ENCODE measurements at places on chromosomes 6 and 20.

DNA sequence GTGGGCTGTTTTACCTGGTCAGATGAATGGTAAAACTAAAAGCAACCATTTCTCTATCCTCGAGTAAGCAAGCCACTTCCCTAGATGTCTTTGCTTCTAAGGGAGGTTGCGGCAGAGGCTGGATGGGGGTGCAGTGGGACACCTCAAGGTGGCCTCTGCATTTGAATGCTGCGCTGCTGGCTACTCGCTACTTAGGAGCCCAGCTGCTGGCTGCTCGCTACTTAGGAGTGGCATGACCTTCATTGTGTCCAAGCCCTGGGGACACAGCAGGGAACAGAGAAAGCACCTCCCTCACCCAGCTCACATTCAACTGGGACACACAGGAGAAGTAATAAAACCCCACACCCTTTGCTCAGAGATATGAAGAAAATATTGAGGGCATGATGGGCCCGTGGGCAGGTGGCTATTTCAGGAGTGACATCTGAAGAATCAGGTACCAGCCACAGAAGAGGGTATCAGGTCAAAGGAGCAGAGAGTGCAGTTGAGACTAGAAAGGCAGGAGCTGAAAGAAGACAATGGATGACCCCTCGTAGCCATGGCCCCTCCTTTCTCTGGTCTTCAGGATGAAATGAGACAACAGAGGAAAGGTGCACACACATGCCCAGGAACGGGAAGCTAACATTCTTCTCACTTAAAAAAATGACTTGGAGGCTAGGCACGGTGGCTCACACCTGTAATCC lies 149.4 kb downstream of the ZMYND8 start:
- no peak for DNase-seq

DNA sequence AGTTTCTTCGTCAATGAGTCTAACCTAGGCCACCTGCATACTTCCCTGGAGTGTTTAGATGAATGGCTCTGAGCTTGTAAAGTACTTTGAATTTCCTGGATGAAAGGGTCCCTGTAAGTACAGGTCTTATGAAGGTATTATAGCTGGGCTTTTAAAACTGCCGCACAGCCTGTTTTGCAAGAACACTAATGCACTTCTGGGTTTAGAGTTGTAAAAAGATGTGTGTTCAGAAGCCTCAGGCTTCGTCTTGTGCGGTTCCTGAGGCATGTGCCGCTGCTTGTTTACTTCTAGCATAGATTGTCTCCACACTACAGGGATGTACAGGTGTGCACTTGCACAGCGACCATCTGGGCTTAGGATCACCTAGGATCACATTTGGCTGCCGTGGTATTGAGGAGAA lies 324.5 kb downstream of the SOX4 start:
- no peak for DNase-seq

DNA sequence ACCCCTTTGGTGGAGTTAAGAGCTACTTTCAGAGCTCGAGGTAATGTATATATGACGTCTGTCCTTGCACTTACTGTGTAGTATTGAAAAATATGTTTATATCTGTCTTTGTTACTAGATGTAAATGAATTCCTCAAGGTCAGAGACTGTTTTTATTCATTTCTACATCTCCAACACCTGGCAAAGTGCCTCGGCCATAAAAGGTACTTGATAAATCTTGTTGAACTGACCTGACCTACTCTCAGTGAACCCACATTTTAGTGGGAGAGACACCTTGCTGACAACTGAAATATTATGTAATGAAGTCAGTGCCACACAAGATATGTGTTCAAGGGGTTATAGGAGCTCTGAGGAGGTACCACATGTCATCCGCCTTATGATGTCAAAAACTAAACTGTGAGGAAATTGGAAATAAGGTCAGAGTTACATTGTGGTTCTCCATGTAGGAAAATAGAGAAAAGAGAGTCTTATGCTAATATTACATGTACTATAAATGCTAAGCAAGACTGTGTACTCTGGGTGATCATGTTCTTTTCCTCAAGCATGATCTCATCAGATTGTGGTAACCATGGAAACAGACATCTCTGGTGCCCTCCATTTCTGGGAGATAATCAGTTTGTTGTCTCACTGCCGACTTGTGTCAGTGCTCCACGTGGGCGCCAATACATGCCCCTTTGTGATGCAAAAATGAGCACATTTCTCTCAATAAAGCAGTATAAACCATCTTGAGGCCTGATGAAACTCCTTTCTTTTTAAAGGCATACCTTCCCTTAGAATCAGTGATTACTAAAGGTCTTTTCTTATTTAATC lies 5.7 kb upstream of the TMEM30A start:
- no peak for DNase-seq

DNA sequence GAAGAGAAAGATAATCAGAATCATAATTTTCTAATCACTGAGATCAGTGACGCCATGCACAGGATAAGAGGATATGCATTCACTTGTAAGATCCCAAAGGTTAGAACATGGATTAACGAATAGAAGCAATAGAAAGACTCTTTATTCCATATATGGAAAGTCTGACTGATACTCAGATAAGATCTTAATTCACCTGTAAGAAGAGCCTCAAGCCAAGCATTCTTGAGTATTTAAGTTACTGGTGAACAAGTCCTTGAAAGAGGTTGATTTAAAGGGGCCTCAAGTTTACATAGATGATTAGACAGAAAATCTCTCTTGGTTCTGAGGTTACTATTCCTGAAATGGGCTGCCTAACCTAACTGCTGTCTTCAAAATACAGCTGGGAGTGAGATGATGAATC lies 53.8 kb upstream of the MTRF1L start:
- DNase-seq, result no peak

DNA sequence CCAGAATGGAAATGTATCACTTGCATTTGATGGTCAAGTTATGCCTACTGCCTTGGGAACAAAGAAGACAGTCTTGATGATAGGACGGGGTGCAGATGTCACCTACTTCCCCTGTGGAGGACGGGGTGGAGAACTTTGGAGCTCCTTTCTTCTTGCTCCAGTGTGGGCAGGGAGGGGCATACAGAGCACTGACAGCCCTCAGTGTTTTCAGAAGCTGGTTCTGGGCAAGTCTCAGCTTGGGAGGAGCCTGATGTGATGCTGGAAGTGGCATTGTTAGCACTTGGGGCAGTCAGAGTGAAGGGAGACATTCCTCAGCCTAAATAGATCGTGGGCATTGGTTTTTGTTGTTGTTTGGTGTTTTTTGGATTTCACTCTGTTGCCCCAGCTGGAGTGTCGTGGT lies 59.7 kb downstream of the SYNJ2 start:
- no peak for DNase-seq

DNA sequence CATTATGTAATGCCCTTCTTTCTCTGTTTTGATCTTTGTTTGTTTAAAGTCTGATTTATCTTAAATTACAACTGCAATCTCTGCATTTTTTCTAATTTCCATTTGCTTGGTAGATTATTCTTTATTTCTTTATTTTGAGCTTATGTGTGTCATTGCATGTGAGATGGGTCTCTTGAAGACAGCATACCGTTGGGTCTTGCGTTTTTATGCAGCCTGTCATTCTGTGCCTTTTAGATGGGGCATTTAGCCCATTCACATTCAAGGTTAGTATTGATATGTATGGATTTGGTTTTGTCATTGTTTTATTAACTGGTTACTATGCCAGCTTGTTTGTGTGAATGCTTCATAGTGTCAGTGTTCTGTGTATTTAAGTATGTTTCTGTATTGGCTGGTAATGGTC lies 84.9 kb upstream of the HMGCLL1 start:
- no peak for DNase-seq

GRCh38 chr6:38656896-38657295 lies 17.2 kb upstream of the BTBD9 start:
- no peak for DNase-seq

GRCh38 chr6:161961046-161961445 lies 687.2 kb upstream of the AGPAT4 start:
- no peak for DNase-seq

GRCh38 chr20:25178563-25179438 lies 16.7 kb upstream of the ENTPD6 start:
- DNase-seq, result no peak

DNA sequence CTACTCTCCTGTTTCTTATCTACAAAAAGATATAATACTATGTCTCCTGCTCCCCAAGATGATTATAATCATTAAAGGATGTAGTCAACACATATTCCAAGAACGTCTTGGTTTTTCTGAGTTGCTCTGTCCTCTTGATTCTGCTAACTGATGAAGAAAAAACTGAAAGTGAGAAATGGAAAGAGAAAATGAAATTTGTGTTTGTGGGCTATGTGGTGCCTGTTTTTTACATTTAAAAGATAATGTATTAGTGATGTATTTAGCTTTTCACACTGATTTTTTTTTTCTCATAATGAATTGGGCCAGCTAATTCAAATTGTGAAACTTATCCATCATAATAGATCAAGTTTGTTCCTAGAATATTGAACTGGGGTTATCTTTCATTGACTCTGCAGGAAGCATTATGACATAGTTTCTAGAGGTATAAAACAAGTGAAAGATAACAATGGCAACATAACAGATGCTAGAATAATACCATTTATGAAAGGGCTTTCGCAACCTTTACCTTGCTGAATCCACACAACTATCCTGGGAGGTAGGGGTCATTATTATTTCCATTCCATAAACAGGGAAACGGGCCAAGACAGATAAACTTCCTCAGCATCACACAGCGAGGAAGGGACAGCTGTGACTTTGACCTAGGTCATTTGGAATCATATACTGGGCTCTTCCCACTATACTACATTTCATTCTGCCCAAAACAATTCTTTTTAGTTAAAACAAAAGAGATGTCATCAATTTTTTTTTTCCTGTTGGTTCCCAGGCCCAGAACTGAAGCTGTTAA lies 336.7 kb downstream of the GJA1 start:
- no peak for DNase-seq

DNA sequence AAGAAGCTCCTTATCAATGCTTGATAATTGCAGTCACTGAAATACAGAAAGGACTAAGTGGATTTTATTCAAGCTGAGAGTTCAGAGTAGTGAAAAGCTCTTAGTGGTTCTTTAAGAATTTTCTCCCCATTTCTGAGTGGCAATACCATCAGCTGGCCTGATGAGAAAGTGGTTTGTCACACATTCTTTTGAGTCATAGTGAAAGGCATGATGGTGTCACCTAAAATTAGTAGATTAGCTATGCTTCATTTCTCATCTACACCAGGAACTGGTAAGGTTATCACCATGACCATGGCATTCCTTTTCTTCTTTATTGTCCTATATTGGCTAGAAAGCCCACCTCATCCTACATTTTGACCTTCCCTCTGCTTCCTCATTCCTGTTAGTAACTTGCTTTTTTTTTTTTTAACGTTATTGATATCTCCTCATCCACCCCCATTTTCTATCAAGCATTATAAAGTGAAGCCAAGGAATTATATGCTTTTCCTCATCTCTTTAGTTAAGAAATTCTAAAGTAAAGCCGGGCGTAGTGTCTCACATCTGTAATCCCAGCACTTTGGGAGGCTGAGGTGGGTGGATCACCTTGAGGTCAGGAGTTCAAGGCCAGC lies 67.4 kb upstream of the LOC128125822 start:
- no peak for DNase-seq

DNA sequence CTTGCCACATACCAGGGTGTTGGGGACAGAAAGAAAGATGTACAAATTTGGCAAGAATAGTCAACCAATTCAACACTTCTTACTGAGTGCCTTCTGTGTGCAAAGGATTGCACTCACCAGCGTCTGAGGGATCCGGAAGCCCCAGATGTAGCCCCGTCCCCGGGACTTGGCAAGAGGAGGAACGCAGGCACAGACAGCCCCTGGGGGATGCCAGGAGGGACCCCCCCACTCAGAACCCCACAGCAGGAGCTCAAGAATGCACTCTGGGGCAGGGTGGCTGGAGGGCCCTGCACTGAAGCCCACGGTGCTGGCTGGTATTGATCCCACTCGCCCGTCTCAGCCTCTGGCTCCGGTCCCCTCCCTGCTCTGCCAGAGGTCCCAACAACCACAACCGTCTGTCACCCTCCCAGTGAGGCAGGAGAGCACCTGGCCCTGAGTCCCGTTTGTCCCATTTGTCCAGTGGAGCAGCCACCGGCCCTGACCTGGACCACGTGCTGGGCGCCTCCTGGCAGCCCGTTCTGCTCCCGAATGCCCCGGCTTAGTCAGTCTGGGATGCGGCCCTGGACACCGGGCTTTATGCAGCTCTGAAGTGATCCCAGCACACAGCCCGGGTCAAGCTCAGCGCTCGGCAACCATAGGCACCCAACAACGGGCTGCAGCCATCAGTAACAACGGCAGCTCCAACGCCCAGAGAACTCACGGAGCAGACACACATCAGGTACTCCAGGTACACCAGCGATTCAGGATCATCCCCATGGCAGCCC lies 128.7 kb downstream of the DLL1 start:
- DNase-seq, result no peak

DNA sequence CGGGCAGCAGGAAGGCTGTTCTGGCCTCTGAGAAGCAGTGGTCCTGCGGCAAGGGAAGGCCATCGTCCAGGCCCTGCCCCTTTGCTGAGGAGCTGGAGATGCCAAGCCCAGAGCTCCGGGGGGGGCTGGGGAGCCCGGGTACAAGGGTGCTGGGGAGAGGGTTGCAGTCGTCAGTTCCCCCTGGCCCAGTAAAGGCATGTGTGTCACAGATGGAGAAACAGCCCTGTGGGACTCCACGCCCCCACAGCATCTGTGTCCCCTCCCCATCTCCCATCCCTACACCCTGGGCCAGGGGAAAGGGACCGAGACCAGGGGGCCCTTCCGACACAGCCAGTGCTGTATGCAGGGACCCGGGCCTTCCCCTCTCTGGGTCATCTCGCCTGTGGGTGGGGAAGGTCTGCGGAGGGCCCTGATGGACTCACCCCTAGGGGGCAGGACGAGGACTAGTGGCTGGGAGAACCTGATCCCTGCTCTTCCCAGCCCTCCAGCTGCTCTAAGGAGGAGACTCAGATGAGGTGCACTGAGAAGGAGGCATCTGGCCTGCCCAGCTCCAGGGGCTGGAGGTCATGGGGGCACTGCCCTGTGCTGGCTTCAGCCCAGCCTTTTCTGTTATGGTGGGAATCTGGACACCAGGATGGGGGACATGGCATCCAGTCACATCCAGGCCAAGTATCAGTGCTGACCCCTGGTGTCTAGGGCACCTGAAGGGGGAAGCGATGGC lies 609 bp downstream of the MYL9 start:
- no peak for DNase-seq

- no peak for DNase-seq
Measured at GRCh38 chr6:7313505-7314165, 636 bp upstream of the SSR1 start.

DNA sequence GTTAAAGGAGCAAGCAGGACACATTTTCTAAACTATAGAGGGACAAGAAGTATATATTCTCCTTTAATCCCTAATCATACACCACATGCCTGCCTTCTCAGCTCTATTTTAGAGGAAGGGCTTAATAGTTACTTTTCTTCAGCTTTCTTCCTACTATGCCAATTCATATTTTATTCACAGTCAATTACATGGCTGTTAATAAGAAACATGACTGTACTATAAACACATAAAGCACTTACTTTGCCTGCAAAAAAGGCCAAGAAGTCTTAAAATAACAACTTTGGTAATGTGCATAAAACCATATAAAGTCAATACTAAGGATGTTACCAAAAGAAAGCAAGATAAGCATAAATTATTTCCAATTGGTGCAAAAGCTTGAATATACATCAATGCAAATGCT lies 6.4 kb downstream of the KIAA0408 start:
- DNase-seq, result no peak

Data from CD8-positive, alpha-beta T cell (primary cell).